IMR-90 (cell line): ENCODE measurements at places on chromosomes 7 and 10. TPM values are rescaled to one million over a fixed set of nuclear protein-coding genes. Genes with fewer than 3 reads are reported as not detected.

- DNase-seq, result no peak
Observed at GRCh38 chr10:120318862-120319261, 138.2 kb upstream of the PLPP4 start.

GRCh38 chr7:47085491-47086275 is 496.2 kb downstream of the TNS3 start:
- DNase-seq, result peak; percentile 32

DNA sequence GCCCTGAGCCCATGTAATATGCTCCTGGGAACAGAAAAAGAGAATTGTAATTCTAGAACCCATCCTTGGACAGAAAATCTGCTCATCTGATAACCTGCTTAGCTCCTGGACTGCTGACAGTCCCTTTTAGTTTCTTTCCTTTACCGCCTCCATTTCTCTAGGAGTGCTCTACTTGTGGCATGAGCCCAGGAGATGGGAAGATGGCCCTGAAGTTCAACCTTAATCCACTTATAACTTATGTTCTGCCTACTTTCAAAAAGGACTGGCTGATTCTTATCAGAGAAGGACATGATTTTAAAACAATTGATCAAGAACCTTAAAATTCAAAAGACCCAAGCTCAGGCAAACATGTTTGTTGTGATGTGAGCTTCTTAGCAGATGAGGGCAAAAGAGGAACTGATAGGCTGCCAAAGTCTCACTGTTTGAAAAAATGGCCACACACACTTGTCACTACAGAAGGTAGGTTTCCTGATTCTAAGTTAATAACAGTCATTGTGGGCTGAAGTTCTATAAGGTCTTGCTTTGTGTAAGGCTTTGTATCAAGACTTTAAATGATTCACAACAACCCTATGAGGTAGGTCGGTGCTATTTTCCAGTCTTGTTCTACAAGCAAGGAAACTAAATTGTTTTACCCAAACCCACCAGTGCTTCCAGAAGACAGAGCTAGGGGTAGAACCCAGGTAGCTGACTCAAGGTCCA is 94.3 kb upstream of the AFAP1L2 start:
- no peak for DNase-seq

DNA sequence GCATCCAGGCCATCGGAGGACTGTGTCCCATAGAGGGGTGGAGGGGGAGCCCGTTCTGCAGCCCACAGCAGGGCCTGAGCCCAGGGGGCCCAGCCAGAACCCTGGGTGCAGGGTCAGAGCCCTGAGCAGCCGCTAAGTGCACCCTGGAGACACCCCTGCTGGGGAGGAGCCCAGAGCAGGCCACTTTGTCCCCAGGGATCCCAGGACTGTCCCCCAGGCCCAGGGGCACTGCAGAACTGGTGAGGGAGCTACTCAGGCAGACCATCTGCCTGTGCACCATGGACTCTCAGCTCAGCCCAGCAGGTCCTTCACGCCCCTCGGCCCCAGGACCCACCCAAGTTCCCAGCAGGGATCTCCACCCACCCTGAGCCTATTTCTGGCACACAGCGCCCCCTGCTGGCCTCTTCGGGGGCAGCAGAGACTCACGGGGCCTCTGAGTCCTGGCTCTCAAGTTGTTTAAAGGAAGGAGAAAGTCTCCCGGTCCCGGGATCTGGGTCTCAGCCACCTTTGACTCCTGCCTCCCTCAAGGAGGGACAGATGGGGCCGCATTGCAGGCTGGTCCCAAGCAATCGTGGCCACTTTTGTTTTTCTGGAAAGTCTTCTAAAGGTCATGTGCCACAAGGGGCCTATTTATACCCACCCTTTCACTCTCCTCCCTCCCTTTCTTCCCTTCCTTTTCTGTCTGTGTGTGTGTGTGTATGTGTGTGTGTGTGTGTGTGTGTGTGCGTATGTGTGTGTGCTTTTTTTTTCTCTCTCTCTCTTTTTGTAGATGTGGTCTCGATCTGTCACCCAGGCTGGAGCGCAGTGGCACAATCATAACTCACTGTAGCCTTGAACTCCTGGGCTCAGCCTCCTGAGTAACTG is 90.3 kb downstream of the MYL10 start:
- peak; percentile 37 for DNase-seq

- DNase-seq, result no peak
Observed at GRCh38 chr7:7870555-7870954, 98.0 kb upstream of the GLCCI1 start.

DNA sequence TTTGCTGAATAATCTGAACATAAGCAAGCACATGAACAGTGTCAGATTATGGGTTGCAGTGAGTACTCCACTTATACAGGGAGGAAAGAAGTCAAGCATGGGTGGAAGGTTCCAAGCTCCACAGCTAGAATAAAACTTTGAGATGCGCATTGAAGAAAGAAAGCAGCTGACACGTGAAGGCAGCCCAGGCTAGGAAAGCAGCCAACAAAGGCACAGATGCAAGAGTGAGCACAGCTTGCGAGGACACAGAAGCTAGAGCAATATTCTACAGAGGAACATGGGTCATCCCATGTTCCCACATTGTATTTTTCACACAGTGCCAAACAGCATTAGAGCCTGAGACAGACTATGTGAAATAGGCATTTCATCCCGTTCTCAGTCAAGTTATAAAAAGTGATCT is 194.6 kb upstream of the TBX20 start:
- DNase-seq, result no peak

- DNase-seq, result no peak
Observed at GRCh38 chr10:73065441-73065840, 31.2 kb downstream of the P4HA1 start.

DNA sequence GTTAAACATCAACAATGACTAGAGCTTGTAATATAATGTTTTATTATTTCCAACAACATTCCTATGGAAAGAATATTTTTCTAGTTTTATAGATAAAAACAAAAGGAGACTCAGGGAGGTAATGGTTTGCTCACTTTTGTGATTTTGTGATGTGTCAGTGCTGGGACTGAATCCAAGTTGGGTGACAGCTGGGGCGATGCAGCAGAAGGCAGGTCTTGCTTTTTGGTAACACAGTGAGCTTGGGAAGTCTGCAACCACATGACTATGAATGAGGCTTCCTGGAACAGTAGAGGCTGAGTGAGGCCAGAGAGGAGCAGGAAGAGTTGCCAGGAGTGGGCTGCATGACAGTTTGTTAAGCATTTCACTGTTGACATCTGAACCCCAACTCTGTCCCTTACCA is 4.9 kb upstream of the YKT6 start:
- peak; percentile 14 for DNase-seq

GRCh38 chr10:99375426-99375825 is 46.3 kb downstream of the CNNM1 start:
- no peak for DNase-seq

GRCh38 chr10:50361946-50362345 is 110.6 kb upstream of the ASAH2 start:
- DNase-seq, result no peak

- no peak for DNase-seq
Observed at GRCh38 chr7:148852272-148852671, 31.8 kb downstream of the EZH2 start.

- DNase-seq, result no peak
Observed at GRCh38 chr10:21184984-21185383, 287.9 kb upstream of the NEBL start.

- peak; percentile 80 for DNase-seq
Observed at GRCh38 chr7:127578036-127578684, 7.2 kb downstream of the GCC1 start.

DNA sequence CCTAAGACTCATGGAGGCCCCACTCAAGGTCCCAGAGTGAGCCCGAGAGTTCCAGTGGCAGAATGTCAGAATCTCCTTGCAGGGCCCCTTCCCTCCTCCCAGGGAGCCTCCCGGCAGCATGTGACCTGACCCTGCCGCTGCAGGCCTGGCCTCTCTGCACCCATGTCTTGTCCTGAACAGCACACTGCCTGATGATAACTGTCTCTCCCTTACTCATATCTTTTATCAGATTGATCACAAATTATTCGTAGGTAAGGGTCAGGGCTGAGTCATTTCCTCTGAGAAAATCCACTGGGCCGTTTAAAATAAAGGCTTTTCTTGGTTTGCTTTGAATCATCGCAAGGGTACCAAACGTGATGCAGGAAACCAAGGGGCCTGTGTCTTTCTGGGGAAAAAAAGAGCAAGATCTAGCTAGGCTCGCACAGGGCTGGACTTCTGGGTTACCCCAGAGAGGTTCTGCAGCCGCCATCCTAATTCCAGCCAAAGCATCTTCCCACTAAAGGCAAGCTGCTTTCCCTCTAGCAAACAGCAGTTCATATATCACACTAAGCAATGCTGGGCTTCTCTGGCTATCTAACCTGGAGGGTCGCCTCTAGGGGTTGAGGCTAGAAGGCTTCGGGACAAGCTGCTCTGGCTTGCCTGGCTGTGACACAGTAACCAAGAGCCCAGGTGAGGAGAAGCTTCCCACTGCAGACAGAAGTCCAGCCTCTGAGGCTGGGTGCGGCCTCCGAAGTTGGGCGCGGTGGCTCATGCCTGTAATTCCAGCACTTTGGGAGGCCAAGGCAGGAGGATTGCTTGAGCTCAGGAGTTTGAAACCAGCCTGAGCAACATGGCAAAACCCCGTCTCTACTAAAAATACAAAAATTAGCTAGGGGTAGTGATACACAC is 104.9 kb downstream of the SPDYE5 start:
- DNase-seq, result peak; percentile 53

DNA sequence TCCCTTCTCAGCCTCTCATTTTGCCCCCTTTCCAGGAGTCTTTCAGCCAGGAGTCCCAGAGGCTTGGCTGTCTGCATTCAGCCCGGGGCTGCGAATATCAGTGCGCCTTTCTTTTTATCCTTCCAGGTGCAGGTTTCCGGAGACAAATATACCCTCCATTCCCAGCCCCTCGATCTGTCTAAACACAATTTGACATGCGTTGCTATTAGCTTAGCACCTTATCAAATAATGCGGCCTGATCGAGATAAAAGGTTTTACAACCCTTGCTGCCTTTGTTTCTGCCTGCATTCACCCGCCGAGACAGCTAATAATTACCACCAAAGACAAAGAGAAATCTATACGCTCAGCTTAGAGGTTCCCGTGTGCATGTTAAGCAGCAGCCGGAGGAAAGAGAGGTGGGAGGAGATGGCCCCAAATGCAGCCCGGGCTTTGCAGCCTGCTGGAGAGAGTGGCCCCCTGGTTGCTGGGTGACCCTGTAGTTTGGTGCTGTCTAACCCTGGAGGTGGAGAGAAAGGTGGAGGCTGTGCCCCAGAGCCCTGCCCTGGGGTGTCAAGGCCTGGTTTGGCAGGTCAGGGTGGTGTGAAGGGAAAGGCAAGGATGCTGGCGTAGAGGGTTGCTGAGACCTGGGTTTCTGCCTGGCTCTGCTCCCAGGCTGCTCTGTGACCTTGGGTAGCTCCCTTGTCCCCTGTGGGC is 185.3 kb downstream of the RPS24 start:
- DNase-seq, result no peak

The GOLGA7B gene
- not detected in 2 replicates for polyA plus RNA-seq

The EGFR gene
- polyA plus RNA-seq, result 36.9 and 37.8 TPM in 2 replicates

The HERPUD2 gene
- 26.8 and 27.2 TPM in 2 replicates for polyA plus RNA-seq

The SUV39H2 gene
- polyA plus RNA-seq, result 3.6 and 5.3 TPM in 2 replicates

The CCL26 gene
- polyA plus RNA-seq, result not detected in 2 replicates

The DKK1 gene
- polyA plus RNA-seq, result 91.4 and 97.6 TPM in 2 replicates
